Activated CD4-positive, alpha-beta memory T cell treated with anti-CD3 and anti-CD28 coated beads, Interleukin-2, amount 10 ng/mL, durations not matched to agents 7 days and 5 days (primary cell): ENCODE measurements at places on chromosomes 12 and 14.

DNA sequence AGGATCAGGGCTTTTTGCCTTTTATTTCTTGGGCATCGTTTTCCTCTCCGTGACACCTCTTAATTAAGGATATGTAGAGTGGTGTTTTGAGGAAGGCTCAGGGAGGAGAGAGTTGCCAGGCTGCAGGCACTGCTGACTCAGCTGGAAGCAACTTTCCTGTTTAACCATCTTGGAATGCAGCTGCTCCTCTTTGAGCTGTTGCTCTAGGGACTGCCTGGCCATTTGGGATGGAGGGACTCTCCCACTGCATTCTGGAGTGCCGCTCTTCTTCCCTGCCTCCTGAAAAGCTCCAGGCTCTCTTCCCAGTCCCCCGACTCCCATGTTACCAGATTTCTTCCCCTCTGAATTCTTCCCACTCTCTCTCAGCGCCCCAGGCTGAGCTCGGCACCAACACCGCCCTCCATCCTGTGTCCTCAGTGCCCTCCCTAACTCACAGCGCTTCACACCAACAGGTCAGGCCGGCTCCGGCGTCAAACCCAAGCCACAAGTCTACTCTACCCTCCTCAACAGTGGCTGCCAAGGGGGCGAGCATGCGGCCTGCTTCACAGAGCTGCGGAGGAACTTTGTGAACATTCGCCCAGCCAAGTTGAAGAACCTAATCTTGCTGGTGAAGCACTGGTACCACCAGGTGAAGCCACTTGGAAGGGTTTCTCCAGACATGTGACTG, 5.9 kb downstream of the OAS3 start:
- DNase-seq = no peak

DNA sequence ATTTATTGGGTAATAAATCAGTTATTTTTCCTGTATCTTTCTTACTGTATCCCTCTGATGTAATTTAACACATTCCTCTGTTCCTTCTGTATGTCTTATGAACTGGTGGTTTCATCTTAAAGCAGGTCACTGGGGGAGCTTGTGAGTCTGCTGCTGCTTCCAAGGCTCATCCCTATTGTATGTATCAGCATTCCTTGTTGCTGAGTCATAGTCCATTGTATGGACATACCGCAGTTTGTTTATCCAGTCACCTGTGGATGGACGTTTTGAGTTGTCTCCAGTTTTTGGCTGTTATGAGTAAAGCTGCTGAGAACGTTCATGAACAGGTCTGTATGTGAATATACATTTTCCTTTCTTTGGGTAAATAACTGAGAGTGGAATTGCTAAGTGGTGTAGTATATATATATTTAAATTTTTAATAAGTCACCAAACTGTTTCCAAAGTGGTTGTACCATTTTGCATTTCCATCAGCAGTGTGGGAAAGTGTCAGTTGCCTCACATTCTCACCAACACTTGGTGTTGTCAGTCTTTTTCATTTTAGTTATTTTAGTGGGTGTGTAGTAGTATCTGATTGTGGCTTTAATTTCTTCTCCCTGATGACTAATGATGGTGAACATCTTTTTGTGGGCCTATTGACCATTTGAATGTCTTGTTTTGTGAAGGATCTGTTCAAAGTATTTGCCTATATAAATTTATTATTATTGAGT, 82.7 kb downstream of the BEGAIN start:
- no peak for DNase-seq

- no peak for DNase-seq
Measured at GRCh38 chr14:58354808-58355207, 40.9 kb upstream of the TOMM20L start.

DNA sequence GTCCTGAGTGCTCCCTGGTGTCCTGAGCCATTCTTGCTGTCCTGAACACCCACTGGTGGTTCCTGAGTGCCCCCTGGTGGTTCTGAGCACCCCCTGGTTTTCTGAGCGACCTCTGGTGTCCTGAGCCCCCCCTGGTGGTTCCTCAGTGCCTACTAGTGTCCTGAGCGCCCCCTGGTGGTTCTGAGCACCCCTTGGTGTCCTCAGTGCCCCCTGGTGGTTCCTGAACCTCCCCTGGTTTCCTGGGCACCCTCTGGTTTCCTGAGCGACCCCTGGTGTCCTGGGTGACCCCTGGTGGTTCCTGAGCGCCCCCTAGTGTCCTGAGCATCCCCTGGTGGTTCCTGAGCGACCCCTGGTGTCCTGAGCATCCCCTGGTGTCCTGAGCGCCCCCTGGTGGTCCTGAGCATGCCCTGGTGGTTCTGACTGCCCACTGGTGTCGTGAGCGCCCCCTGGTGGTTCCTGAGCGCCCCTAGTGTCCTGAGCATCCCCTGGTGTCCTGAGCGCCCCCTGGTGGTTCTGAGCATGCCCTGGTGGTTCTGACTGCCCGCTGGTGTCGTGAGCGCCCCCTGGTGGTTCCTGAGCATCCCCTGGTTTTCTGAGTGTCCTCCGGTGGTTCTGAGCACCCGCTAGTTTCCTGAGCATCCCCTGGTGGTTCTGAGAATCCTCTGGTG, 473.1 kb downstream of the TMEM121 start:
- peak; percentile 86 for DNase-seq

DNA sequence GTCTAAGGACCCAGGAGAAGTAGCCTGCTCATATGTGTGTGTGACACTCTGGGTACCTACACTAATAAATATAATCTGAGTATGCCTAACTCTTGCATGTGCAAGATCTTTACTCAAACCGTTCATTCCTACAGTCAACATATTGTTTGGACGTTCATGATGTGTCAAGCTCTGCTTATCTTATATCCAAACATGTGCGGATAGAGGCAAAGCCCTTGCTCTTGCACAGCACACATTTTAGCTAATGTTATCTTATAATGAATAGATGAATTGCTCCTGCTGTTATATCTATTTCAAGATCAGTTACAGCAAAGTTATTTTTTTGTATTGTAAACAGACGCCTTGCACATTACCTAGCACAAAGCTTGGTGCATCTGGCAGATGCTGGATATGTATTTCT, 228.4 kb upstream of the FLRT2 start:
- no peak for DNase-seq

DNA sequence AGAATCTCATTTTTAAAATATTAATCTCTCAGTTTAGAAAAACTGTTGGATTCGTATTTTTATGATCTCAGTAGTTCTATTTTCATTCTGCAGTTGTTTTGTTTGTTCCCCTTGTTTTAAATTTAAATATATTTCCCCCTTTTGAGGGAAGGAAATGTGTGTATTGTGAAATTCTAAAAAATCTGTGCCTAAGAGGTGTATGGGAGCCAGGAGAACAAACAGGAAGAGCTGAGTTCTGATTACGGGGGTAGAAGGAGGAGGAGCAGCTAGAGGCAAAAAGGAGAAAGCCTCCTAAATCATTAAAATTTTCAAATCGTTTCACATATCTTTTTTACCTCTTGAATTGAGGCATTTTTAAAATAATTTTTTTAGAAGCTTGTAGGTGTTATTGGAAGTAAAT, 2.3 kb downstream of the RDH12 start:
- DNase-seq = no peak

- peak; percentile 56 for DNase-seq
Measured at GRCh38 chr12:57456145-57456700, 1.1 kb downstream of the INHBE start.

- no peak for DNase-seq
Measured at GRCh38 chr12:121454921-121455320, 55.0 kb downstream of the RNF34 start.

GRCh38 chr12:126369487-126370463, 1304.5 kb downstream of the AACS start:
- DNase-seq = no peak

GRCh38 chr14:69999261-69999674, 120.1 kb downstream of the SMOC1 start:
- DNase-seq = no peak

DNA sequence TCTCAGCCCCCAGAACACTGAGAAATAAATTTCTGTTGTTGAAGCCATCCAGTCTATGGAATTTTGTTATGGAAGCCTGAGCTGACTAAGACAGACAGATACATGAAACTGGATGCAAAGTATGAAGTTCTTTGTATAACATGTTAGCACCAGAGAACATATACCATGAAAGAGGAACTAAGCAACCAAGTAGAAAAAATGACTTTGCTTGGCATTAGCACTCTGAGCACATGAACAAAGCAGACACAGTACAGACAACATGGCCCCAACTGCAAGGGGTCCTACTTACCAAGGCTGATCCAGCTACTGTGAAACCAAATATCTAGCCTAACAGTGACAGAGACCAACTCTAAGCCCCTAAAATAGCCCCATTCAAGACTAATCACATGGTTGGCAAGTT, 13.8 kb downstream of the EXOC5 start:
- DNase-seq = no peak

DNA sequence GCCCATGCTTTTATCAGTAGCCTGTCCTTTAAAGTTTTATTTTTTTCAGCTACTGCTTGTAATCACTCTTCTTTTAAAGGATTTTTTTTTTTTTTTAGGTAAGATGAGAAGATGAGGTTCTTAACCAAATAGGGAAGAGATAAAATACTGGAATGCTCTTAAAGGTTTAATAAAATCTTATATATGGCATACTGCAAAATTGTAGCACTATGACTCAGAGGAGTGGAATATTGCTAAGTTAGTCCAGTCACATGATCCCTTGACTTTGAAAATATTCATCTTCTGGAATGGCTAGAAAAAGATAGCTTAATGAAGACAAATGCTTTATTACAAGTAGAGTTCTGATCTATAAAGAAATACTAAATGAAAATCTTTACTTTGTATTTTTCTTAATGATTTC, 116.6 kb downstream of the NAV3 start:
- DNase-seq = no peak

- DNase-seq = no peak
Measured at GRCh38 chr14:103541709-103542604, 13.0 kb downstream of the TRMT61A start.

- no peak for DNase-seq
Measured at GRCh38 chr14:99173506-99173905, 98.5 kb downstream of the BCL11B start.

GRCh38 chr12:71970031-71970430, 31.4 kb downstream of the TPH2 start:
- DNase-seq = no peak

DNA sequence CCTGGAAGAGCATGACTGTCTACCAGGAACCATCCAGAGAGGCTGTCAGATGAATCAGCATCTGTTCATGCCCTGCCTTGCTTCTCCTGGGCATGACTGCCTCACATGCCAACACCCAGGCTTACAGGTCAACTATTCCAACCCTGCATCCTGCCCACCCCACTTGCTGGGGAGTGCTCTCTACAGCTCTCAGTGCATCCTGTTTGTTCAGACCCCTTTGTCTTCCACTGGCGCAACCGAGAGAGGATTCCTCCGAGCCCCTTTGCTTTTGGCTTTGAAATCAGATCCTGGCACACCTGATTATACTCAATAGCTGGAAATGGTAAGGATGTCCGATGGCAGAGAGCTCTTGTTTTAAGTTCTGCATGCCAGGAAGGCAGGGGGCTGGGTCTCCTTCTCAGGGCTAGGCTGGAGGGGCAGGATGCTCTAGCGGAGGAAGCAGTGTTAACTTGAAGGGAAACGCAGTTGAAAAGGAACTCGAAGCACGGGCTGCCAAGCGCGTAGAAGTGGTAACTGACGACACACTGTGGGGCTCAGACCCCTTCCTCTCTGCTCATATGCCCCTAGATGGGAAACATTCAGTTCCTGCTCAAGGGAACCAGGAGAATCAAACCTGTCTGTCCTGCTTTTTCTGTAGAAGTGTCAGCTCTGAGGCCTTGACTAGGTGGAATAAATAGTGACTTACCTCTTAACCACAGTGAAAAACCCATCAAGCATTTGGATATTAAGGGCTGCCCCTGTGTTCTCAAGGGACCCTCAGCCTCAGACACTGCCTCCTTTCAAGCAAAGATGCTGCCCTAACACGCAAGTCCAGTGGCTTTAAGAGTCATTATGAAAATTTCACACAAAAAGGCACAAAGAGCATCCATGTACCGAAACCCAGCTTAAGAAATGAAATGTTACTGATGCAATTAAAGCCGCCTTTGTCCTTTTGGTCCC, 297.5 kb downstream of the ZFP36L1 start:
- DNase-seq = no peak

DNA sequence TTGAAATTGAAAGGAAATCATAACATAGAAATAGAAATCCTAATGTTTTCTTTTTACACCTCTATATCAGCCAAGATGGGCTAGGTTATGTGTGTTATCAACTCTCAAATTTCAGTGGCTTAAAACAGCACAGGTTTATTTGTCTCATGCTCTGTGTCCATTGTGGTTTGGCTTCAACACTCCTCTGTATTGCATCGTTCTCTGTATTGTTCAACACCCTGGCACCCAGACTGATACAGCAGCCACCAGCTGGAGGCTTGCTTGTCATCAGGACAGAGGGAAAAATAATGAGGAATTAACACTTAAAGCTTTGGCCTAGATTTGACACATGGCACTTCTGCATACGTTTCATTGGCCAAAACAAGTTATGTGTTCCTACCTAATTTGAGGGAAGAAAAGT, 234.2 kb upstream of the ARHGAP5 start:
- DNase-seq = no peak

DNA sequence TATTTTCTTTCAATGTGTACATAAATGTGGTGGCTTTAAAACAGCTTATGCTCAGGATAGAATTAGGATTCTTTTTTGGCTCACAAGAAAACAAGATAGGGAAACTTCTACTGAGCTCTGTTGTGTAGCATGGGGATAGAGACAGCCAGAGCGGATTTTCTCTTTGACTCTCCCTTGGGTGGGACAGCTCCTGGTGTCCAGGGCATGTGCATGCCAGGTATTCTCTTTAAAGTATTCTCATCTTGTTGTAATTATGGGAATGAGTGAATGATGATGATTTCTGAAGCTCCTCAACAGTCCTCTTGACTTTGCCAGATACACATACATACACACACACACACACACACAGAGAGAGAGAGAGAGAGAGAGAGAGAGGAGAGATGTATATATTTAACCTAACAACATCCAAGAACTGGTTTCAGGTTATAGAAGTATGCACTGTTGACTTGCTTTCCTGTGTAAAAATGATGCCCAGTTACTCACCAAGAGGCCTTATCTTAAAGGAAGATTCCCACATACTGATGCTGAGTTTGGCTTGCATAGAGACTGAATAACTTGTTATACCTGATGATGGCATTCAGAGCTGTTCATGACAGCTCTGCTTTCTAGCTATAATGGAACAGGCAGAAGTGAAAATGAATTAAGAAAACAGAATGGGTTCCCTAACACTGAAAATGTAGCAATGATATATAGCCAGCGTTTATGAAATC, 387.5 kb downstream of the EGLN3 start:
- no peak for DNase-seq

DNA sequence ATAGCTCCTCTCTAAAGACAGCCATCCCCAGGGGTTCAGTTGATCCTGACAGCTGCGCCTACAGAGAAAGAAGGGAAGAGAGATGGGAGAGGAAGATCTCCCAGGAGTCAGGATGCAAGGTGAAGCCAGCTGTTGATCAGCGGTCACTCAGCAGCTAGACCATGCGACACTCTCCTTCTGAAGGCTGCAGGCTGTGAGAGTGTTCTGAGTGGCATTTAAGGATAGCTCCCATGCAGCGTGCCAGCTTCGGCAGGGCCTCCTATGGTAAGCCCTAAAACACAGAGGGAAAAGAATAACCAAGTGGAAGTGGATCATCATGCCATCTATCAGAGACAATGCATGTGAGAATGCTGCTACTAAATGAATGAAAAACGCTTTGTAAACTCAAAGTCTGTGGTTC, 197.9 kb upstream of the NUDT4 start:
- no peak for DNase-seq

- DNase-seq = no peak
Measured at GRCh38 chr12:90618586-90618985, 336.4 kb downstream of the CCER1 start.

- no peak for DNase-seq
Measured at GRCh38 chr14:53964249-53964648, 7.6 kb upstream of the BMP4 start.

- DNase-seq = no peak
Measured at GRCh38 chr14:23115039-23115731, 3.9 kb downstream of the CEBPE start.
